Diencephalon (tissue), 1 donor: ENCODE measurements at places on chromosomes 7 and 10. TPM values are rescaled to one million over a fixed set of nuclear protein-coding genes. Genes with fewer than 3 reads are reported as not detected.

Gene CD36
- 55.6 TPM for total RNA-seq

Gene SORBS1
- total RNA-seq = 90.7 TPM

Gene SPRN
- 13.4 TPM for total RNA-seq

Gene HGF
- total RNA-seq = 2.5 TPM

Gene BTBD16
- not detected for total RNA-seq

Gene ABCC2
- total RNA-seq = 1.6 TPM

Gene C7orf33
- total RNA-seq = not detected
